AML-193 (cell line): ENCODE measurements at places on chromosomes 2 and 18.

GRCh38 chr2:61689568-61689967, 151.4 kb upstream of the XPO1 start:
- no peak for DNase-seq

GRCh38 chr2:102081606-102082005, 60.9 kb upstream of the IL1R1 start:
- DNase-seq: peak; percentile 16

GRCh38 chr2:3596901-3597417, 2.0 kb downstream of the COLEC11 start:
- no peak for DNase-seq

DNA sequence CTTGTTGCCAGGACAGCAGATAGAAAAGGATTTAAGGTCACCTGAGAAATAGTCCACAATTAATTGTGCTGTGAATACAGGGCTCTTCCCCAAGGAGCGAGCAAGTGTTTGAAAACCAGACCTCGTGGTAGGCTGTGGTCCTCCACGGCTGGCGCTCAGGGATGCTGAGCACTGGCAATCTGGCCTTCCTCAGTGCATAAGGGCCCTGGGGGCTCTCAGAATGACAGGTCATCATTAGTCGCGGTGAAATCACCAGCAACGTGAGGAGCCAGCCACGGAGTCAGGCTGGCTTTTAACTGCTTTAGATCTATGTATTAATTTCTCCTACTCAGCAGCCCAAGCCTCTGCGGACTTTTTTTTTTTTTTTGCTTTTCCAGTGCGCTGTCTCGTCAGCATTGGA, 148.5 kb downstream of the FHOD3 start:
- DNase-seq: no peak

DNA sequence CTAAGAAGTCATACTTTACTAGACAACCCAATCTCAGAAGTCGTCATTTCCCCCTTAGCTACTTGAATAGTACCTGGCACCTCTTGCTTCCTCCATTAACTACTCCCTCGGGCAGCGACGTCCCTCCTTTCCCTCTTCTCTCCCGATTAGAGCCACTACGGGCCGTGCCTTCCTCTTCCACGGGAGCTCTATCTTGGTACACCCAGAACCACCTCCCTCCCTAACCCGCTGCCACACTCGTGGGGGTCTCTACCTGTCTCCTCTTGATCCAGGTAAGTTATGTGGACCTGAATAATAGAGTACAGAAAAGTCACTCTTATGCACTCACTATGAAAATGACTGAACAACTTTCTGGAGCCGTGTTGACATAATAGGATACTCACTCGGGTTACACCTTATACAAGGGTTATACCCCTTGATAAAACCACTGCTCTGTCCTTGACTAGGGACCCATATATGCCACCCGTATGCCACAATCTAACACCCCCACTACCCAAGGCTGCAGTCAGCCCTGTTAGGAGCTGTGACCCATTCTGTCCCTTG, 595 bp upstream of the HDHD2 start:
- DNase-seq: no peak

- DNase-seq: no peak
These were observed 85.6 kb upstream of the HAAO start for GRCh38 chr2:42877936-42878335.

DNA sequence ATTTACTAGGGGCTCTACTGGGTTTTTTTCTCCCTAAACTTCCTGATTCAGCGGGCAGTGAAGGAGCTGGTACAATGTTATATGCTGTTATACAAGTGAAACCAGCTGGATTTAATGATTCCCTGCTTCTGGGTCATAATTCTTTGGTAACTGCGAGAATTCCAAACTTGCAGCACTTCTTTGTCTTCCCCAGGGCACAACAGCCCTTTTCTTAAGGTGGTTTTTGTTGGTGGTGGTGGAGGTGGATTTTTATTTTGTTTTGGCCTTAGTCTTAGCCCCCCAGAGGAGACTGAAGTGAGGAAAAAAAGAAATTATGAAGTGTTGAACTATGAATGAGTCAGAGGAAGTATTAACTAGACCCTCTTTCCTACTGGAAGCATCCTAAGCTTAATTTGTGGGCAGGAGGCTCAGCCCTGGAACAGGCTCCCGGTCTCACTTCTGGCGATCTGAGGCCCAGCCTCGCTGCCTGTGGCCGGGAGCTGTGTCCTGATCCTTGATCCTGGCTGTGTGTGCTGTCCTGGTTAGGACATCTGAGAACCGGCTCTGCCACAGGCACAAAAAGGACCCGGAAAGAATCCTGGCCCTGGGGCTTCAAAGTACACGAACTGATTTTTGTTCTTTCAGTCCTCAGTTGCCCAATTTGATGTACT, 141.9 kb downstream of the LYPD6B start:
- no peak for DNase-seq

DNA sequence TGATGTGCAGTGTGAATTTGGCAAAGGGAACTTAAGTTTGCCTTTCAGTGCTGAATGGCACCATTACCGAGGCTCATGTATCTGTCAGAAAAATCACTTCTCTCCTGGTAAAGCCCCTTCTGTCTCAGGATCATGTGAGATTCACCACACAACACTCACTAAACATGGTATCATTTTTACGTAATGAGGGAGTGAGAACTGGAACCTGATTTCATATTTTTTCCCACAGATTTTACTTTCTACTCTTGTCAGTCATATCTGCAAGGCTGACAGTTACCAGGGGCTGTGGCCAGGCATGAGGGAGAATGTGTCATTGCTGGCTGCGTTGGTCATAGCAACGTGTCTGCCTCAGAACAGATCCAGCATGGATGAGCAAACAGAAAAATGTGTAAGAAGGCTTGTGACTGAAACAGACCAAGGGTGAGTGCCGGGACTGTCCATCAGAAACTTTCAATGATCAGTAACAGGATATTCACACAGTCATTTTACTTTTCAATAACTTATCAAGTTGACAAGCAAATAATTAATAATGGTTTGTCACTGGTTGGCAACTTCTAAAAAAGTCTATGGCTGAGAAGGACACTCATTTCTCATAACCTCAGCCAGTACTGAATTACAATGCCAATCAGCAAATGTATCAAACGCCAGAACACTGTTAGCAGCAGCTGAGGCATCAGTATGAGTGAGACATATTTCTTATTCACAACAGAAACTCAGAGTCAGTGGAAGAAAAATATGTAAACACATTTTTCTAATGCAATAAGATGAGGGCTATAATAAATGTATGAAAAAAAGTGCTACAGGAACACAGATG, 100.5 kb downstream of the CDC42EP3 start:
- no peak for DNase-seq

DNA sequence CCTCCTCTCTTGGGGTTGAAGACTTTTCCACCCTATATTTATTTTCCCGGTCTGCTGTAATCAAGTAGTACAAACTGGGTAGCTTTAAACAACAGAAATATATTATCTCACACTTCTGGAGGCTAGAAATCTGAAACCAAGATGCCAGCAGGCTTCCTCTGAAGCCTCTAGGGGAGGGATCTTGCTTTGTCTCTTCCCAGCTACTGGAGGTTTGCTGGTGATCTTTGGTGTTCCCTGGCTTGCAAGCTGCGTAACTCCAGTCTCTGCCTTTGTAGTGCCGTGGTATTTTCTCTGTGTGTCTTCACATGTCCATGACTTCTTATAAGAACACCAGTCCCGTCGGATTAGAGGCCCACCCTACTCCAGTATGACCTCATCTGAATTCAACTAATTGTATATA, 44.4 kb downstream of the MYO3B start:
- DNase-seq: no peak

DNA sequence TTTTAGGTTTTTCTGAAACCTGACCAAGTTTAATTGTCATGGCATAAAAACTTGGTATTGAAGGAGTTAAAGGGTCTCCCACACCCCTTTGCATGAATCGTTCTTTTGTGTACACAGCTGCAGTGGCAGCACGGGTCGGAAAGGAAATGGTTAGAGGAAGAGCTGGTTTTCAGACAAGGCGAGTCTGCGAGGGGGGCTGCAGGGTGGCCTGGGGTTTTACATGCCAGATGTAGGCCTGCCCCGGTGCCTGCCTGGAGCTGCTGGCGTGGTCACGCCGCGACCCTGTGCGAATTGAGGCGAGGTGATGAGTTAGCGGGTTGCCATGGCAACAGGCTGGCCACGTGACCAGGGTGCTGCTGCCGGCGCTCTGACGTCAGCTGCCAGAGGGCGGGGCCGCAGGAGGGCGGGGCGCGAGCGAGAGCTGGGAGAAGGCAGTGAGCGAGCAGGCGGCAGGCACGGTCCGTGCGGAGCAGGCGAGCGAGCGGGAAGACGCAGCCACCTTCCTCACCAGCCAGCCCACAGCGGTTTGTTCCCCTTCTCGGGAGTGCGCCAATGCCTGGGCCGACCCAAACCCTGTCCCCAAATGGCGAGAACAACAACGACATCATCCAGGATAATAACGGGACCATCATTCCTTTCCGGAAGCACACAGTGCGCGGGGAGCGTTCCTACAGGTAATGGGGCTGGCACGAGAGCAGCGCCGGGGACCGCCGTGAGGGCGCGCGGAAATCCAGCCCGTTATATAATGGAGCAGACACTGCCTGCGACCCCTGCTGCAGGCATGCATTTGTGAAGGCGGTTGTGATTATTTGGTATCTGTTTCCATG, at the start of gene MAPRE2:
MAPRE2 (plus strand) TSS at position 426 of the 827 bp plus-strand sequence; CDS start at position 553, 127 bp downstream.
- peak; percentile 90 for DNase-seq

- no peak for DNase-seq
These were observed 456.3 kb downstream of the TGIF1 start for GRCh38 chr18:3906116-3906750.

GRCh38 chr2:240561325-240561971, 1.3 kb downstream of the DUSP28 start:
- peak; percentile 3 for DNase-seq

- no peak for DNase-seq
These were observed 1.6 kb downstream of the OSR1 start for GRCh38 chr2:19356545-19357401.

DNA sequence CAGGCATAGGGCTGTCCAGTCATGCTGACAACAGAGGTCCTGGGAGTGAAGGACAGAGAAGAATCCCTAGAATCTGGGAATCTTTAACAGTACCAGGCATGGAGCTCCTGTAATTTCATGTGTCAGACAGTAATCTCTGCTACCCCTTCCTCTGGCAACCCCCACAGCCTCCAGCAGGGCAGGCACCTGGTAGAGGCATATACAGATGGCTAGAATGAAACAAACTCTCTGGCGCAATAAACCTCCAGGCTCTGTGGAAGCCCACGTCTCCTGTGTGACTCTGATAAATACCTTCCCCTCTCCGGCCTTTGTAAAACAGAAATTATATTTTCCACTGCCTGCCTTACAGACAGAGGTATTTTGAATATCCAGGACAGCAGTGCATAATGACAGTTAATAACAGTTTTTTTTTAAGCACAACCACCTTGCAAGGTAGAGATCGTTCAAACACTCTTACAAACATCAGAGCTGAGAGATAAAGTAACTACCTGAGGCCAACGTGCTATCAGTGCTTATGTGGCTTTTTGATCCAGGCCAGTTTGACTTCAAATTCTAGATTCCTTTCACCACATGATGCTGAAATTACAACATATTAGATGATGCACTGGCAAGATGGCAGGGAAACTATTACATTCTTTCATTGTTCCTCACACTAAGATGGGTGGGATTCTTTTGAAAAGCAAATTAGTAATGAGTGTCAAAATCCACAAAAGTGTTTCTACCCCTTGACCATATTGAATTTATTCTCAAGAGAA, 47.7 kb upstream of the TMEM247 start:
- no peak for DNase-seq

DNA sequence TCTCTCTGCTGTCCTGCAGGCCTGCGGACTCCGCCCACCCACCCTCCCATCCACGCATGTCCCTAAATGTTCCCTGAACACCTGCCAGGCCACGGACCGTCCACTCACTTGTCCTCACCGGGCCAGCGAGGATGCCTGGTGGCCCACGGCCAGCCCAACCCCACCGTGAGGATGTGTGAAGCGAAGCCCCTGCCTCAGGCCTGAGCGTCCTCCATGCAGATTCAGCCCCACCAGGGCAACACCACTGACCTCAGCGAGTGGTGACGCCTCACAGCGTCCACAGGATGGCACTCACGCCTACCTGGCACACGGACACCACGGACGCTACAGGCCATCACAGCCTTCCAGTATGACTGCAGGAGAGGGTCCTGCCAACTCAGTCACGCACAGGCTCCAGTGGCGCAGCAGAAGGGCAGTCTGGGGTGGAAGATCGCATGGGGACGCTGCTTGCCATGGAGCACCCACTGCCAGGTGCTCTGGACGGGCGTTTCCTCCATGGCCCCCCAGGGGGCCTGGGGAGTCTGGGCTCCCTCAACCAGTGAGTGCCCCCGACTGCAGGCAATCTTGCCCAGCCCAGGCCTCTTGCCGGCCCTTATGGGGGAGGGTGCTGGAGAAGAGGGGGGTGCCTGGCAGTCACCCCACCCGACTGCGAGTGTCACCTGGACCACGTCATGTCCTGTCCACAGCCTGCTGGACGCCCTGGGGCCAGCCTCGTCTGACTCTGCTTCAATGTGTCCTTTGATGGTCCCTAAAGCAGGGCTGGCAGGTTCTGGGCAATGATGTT, 25.4 kb downstream of the HDAC4 start:
- DNase-seq: no peak

DNA sequence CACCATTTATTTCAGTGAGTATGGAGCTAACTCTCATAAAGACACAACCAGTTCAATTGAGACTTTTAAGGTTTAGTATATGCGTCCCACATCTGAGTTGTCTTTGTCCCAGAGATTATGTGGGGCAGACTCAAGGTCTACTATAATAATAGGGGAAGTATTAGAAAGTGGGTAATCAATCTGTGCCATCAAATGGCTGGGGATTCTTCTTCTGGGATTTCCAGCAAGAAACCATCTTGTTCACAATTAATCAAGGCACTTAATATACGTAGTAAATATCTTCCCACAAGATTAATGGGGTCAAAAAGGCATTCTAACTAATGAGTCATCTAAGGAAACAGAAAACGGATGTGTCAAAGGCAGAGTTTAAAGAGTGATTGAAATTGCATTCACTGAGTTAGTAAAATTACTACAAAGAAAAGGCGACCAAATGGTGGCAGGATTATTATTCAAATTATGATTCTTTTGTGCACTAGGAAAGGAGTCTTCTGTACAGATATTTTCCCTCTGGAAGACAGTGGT, 179.8 kb upstream of the REG3G start:
- DNase-seq: no peak

DNA sequence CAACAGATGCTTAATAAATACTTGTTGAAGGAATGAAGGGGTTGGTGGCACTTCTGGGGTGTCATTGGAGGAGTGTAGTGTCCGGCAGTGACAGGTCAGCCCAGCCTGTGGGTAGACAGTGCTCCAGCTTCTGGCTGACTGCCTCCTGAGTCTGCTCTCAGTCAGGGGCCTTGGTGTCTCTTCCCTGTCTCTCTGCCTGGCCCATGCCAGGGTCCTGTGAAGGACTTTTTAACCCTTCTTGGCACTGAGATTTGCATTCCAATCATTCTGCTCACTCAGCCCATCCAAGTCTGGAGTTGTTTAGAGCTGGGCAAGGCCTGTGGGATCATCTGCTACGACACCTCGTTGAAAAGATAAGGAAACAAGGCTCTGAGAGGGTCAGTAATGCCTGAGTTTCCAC, 1.4 kb upstream of the KCNK3 start:
- no peak for DNase-seq

- DNase-seq: no peak
These were observed 77.1 kb downstream of the MBOAT2 start for GRCh38 chr2:8926356-8926755.
